ENCODE measurements at places on chromosomes 5 and 9.

GRCh38 chr9:11871852-11872251 lies 821.3 kb upstream of the TYRP1 start:
- no peak for DNase-seq

GRCh38 chr9:9612270-9612669 lies 1000.5 kb downstream of the PTPRD start:
- DNase-seq, result peak; percentile 81

DNA sequence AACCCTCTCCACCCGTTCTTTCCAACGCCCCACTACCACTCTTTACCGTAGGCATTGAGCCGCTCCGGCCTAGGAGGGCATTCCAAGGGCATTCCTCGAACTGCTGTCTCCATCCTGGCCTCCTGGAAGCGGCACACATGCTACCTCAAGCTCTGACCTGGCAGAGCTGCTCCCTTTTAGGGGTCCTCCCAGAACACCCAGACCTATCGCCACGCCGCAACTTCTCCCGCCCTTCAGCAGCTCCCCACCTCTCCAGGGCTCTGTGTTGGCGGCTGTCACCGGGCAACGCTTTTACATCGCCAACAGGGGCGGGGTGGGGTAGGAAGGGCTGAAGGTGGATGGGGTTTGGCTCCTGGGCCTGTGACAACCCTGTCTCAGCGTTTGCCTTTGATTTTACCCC lies 4.6 kb upstream of the MYORG start:
- peak; percentile 34 for DNase-seq

- DNase-seq, result no peak
These were observed 505.4 kb upstream of the CLINT1 start for GRCh38 chr5:158364367-158364766.

DNA sequence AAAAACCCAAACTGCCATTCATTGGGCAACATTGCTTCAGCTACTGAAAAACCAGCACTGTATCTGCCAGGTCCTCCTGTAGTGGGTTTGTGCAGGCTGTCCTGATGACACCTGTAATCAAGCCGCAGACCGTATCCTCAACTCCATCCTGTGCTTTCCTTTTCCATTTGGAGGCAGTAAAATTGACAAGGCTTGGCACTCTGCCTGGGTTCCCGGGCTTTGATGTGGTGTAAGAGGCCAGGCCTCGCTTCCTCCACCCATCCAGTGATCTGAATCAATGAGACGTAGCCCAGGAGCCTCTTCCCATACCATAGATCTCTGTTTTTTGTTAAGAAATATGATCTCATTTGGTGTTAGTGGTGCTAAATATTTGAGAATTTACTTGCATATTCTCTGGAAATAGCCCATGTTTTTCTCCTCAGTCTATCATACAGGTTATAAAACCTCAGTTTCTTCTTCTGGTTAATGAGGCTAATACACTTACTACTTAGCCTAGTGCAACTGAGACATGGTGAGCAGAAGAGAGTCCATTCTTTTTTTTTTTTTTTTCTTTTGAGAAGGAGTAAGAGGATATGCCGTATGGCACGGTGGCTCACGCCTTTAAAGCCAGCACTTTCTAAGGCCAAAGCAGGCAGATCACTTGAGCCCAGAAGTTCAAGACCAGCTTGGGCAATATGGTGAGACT lies 34.8 kb downstream of the LSM11 start:
- DNase-seq, result peak; percentile 81

GRCh38 chr9:72203205-72203803 lies 54.1 kb downstream of the GDA start:
- DNase-seq, result no peak

DNA sequence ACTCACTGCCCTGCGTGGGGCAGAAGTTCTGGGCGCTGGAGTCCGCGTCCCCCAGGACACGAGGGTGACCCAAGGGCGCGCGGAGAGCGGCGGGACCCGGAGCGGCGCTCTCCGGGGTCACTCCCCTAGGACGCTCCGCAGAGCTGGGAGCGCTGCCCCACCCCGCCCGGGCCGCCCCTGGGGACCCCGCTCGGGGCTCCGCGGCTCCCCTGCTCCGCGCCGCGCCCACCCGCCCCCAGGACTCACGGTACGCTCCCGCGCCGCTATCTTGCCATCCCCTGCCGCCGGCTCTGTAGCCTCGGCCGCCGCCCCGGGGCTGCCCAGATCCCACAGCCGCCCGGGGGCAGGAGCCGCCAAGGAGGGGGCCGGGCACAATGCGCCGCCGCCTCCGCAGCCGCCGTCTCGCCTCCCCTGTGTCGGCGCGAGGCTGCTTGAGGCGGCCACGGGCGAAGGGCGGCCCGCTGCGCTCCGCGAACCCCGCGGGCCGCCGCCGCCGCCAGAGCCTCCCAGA lies 303 bp downstream of the LIFR start:
- DNase-seq, result no peak

GRCh38 chr5:148993283-148993936 lies 69.5 kb downstream of the SH3TC2 start:
- DNase-seq, result no peak

DNA sequence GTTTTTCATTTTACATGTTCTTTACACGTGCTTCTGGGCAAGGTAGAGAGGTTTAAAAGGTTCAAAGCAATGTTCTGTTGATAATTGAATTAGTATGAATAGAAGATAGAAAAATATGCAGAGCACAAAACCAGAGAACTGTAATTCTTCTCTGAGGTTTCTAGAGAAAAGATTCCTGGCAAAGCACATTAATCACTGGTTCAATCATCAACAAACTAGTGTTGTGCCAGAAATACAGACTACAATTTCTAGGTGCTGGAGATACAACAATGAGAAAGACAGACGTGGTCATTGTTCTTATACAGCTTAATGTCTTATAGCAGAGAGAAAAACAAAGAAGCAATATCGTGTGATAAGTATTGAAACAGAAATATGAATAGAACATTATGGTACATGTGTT lies 25.5 kb downstream of the MEGF9 start:
- no peak for DNase-seq

DNA sequence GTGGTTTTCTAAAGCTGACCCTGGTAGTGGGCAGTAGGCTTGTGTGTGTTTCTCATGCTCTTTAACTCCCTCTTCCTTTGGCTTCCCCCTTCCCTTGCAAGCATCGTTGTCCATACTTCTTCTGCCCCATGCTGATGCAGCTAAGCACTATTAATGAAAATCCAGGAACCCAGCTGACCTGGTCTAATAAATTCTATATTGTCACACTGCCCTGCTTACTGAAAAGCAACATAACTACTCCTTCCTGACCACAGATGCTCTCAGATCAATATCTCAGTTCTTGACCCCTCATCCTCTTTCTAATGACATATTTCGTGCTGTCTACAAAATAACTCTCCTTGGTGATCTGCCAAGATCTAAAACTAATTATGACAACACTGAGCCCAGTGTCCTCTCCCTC lies 405.5 kb downstream of the EFNA5 start:
- no peak for DNase-seq

- DNase-seq, result no peak
These were observed 7.3 kb upstream of the TSPAN17 start for GRCh38 chr5:176639981-176640380.

- DNase-seq, result no peak
These were observed 77.5 kb upstream of the PANK3 start for GRCh38 chr5:168656633-168657032.

GRCh38 chr9:98504298-98505282 lies 204.1 kb downstream of the GABBR2 start:
- no peak for DNase-seq

- peak; percentile 22 for DNase-seq
These were observed 13.2 kb upstream of the SLC25A48 start for GRCh38 chr5:135821061-135821801.

DNA sequence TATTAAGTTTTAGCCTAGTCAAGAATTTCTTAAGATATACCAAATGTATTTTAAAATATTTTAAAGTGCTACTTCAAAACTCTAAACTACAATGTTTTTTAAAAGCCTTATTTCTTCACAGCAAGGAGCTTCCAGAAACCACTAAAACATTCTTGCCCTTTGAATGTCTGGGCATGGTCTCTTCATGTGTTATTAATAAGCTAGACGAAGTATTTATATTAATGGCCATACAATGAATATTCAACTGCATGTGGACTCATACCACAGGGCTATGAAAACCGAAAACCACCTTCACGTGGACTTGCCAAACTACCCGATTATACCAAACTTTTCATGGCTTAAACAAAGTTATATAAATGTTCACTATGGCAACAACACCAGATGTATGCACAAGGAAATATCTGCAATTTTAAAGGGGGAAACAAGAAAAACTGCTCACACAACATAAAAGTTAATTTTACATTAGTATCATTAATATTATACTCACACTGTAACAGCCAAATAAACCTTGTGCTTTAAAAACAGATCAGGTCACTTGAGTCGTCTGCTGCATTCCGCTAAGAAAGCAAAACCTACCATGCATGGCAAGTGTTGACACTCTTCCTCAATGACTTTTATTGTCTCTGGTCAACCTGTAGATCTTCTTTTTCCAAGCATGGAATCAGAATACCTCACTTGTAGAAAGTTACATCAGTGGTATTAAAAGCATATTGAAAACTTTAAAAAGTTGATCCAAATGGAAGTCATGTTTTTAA lies 246.3 kb downstream of the BNC2 start:
- DNase-seq, result no peak

- no peak for DNase-seq
These were observed 245.9 kb downstream of the ACTL7B start for GRCh38 chr9:108609897-108610253.

DNA sequence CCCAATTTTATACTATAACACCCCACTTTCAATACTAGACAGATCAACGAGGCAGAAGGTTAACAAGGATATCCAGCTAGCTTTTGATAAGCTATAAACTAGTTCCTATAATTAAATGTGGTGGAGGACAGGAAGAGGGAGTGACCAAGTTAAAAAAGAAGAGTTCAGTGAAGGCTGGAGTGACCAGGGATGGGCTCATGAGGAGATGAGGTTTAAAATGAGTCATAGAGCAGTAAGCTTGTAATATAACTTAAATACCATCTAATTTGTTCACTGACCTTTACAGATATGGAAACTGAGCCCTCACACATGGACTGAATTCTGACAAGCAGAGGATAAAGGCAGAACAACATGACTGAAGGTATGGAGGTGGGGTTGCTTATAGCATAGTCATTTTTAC lies 284.5 kb downstream of the SPATA31D1 start:
- no peak for DNase-seq

GRCh38 chr5:170269579-170269978 lies 28.0 kb downstream of the LCP2 start:
- no peak for DNase-seq

DNA sequence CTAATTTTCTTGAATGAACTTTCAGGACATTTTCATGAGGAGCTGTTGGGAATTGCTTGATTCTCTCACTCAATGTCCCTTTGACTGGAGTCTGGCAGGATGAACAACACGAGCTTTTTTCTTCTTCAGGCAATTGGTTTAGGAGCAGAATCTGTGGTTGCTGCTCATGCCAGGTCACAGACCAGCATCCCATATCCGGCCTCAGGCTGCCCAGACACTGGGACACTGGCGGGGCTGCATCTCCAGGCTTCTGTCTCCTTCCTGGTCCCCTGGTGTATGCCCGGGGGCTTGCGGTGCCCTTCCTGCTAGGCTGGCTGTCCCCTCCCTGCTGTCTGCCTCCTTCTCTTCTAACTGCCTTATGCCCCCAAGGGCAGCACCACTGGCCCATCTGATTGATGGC lies 311.5 kb upstream of the DAP start:
- no peak for DNase-seq

DNA sequence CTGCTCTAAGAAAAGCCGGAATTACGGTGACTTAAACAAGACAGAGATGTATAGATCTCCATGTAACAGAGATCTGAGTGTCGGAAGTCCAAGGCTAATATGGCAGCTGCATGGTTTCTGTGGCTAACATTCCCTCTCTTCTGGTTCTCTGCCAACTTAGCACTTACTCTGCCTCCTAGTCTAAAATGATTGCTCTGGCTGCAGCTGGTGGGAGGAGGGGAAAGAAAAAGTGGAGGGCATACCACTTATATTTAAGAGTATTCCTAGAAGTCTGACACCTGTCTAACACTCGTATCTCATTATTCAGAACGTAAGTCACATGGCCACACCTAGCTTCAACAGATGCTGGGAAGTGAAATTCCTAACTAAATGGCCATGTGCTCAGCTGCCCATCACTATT lies 551.5 kb upstream of the TLE4 start:
- peak; percentile 52 for DNase-seq

GRCh38 chr9:131423171-131423581 lies 29.3 kb downstream of the PRRC2B start:
- DNase-seq, result peak; percentile 89

DNA sequence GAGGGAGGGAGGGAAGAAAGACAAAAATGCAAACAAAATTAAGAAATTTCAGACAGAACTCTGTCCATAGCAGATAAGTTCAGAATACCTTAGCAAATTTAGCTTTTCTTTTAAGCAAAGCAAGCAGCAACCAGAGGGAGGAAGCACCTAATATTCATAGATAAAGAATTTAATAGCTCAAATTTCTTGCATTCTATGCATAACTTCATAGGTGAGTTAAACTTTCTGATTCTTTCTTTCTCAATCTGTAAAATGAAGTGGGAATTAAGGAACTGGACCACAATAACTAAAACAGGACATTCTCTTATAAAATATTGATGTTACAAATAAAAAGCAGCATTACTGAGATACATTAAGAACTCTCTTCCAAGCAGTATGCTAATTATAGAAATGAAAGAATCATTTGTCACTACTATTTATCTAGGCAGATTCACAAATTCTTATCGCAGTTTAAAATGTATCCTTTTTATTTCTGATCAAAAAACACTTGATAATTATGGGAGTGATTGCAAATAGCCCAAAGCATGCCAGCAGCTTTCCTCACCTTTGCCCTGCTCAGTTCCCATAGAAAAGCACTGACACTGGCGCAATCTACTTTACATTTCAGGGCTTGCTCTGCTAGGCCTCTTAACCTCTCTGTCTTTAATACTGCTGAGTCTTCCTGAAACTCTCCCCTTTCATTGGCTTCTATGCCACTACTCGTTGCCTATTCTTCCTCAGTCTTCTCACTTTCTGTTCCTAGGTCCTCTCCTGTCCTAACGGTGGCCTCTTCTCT lies 341.8 kb downstream of the PIK3R1 start:
- no peak for DNase-seq

GRCh38 chr9:97748525-97748924 lies 51.4 kb upstream of the XPA start:
- DNase-seq, result no peak

DNA sequence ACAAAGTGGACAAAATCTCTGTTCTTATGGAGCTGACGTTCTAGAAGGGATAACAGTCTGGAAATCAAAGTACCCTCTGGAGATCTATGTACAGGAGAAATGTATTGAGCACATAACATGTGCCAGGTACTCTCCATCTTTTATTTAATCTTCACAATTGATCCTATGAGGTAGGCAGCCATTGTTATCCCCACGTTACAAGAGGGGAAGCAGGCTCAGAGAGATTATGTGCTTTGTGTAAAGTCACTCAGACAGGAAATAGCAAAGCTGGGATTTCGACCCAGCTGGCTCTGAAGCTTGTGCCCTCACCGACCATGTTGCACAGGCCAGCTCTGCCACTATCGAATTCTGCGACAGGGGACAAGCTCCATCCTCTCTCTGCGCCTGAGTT lies 21.5 kb downstream of the PDGFRB start:
- no peak for DNase-seq

- peak; percentile 12 for DNase-seq
These were observed 21.3 kb downstream of the WWC1 start for GRCh38 chr5:168312606-168313295.

GRCh38 chr9:100277166-100277979 lies 75.4 kb downstream of the TEX10 start:
- no peak for DNase-seq

GRCh38 chr9:136584934-136585333 lies 39.1 kb upstream of the NOTCH1 start:
- DNase-seq, result no peak

- DNase-seq, result no peak
These were observed 126.5 kb downstream of the RPS23 start for GRCh38 chr5:82151662-82152061.

All from DMS79 treated with DMSO at 0.1 percent for 48 hours (cell line).